ENCODE measurements at places on chromosomes 11 and 22.
A peak's percentile ranks its signal among the peaks of the same experiment; 100 is the strongest.

DNA sequence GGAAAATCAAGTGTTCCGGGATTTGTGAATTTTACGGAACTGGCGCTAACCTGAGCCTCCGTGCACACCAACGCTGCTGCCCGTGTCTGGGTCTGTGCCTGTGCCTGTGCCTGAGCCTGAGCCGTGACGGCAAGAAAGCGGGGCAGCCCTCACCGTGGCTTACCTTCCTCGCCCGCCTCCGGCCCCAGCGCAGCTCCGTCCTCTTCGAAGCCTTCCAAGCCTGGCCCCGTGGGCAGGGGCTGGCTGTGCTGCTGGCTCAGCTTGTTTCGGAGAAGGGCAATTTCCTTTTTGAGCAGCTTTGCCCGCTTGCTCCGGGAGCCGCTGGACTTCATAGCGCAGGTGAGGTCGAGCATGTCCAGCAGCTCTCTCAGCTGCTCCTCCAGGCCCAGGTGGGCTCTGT is 33.8 kb downstream of the BRD1 start:
- no peak for DNase-seq

- no peak for DNase-seq
Measured at GRCh38 chr11:111303461-111303860, 5.1 kb downstream of the POU2AF3 start.

DNA sequence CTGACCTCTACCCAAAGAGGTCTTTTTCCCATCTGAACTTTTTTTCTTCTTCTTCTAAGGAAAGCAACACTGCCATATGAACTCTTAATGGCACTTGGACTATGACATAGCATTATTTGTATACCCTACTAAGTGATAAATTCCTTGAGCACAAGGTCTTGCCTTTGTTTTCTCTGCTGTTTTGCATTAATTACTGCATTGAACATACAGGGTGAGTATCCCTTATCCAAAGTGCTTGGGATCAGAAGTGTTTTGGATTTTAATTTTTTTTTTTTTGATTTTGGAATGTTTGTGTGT is 48.8 kb downstream of the BID start:
- DNase-seq = no peak

- no peak for DNase-seq
Measured at GRCh38 chr11:10204021-10204420, 90.0 kb downstream of the SBF2 start.

DNA sequence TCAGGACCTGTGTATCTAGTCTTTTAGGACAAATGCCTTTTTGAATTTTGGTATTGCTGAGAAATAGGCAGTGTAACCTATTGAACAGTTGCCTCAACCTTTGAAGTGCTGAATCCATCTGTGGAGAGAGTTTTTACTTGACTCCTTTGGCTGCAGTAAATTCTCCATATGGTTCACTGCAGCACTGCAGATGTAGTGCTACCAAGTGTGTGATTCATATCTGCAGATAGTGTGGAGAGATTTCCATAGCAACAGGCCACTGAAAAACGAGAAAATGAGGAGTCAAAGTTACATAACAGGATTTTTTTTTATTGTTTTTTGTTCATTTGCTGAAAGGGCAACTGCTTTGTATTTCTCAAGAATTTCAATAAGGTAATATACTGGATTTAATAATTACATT is 356.1 kb downstream of the RAB38 start:
- DNase-seq = no peak

GRCh38 chr11:110857892-110858546 is 145.8 kb upstream of the ARHGAP20 start:
- no peak for DNase-seq

DNA sequence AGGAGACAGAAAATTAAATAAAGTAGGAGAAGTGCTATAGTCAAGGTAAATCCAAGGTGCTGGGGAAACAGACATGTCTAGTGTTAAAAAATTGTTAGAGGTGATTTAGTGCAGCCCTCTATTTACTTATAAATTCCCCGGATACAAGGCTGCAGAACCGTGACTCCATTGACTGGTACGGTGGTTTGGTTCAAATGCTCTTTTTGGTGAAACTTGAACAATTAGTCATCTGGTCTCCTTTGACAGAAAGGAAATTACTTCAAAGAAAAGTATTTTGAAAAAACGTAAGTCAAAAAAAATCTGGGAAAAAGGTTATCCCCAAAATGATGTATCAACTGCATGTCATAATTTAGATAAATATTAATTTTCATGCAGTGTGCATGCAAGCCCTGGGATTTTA is 399.2 kb downstream of the CNTN5 start:
- no peak for DNase-seq

- no peak for DNase-seq
Measured at GRCh38 chr11:108970221-108970991, 305.5 kb downstream of the DDX10 start.

DNA sequence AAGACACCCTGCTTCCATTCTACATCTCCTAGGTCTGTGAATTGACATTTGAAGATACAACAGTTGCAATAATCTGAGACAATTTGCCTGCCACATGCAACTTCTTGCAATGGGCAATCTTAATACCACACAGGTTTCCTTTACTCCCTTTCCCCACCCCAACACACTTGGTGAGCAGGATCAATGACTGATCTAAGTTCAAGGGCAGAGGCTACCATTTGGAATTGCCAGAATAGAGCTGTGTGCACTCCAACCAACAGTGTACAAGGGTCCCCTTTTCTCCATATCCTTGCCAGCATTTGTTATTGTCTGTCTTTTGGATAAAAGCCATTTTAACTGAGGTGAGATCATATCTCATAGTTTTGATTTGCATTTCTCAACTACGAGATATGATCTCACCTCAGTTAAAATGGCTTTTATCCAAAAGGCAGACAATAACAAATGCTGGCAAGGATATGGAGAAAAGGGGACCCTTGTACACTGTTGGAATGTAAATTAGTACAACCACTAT is 2.9 kb upstream of the NNMT start:
- DNase-seq = no peak

GRCh38 chr11:20360650-20361049 is 2.9 kb upstream of the HTATIP2 start:
- peak; percentile 52 for DNase-seq

DNA sequence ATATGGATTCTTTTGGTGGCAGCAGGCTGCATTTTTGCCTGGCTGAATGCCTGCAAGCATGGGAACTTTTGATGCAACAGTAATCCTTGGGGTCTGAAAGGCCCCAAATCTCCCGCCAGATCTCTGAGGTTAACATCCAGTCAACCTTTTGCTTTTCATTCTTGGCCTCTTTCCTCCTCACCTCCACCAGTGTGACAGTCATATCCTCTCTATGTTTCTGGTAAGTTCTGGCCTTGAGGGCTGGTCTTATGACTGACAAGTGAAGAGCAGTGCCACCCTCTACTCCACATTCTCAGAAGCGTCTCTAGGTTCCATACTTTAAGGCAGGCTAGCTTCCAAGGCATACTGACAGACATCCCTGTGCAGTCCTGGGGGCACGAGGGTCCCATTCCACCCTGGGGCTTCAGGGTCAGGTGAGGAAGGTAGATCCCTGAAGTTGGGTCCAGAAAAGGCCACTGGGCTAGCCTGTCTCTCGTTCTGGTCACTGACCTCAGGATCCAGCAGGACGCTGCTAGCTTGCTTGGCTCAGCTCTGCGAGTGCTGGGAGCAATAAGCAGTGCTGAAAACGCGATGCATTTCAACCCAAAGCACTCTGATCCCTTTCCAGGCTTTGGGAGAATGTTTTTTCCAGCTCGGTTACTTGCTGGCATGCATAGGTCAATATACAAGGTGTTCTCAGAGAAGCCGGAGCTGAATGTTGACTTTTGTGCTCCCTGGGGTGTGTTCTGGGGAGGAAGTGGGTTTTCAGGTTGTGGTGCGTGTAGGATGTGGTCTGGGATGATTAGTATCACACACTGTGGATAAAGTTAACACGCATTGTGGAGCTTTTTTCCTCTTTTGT is 75.2 kb downstream of the PTPRJ start:
- peak; percentile 72 for DNase-seq

DNA sequence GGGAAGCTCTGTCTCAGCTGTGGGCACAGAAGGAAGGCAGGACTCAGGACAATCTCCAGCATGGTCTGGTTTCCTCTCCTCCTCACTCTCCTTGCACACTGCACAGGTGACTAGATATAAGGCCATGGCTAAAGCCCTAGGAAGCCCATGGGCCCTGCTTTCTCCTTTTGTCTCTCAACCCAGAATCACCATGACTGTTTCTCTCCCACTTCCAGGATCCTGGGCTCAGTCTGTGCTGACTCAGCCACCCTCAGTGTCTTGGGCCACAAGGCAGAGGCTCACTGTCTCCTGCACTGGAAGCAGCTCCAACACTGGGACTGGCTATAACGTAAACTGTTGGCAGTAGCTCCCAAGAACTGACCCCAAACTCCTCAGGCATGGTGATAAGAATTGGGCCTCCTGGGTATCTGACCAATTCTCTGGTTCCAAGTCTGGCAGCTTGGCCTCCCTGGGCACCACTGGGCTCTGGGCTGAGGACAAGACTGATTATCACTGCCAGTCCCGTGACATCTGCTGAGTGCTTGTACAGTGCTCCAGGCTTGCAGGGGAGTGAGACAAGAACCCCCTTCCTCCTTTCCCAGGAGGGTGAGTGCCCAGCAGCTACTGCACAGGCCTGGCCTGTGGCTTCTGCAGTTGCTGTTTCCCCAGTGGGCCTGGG is 104.0 kb upstream of the TOP3B start:
- DNase-seq = no peak

DNA sequence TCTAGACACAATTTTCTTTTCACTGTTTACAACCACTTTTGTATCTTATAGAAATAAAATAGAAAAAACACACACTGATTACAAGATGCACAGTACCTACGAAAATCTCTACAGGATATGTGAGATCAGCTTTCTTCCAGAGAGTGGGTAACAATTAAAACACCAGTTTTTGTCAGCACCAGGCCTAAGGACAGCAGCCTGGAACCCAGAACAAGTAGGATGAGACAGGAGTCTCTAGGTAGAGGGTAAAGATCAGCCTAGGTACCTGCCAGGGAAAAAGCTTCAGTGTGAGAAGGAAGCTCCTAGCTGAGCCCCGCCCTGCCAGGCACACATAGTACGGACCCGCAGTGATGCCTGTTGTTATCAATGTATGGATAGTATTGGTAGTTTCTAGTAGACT is 61.9 kb downstream of the KIRREL3 start:
- DNase-seq = no peak

DNA sequence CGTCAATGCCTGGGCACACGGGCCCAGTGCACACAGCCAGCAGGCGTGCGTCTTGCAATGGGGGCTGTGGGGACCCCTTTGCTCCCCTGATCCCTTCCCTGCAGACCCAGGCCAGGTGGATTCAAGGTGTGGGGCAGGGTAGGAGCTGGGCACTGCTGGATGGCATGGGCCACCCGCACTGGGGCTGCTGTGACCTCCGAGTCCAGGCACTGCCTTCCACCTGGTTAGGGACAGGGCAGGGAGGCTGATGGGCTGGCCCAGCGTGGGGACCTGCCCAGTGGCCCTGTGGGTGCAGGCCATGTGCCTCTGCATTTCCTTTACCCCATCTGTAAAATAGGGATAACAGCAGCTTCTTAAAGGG is 22.9 kb downstream of the KCNQ1 start:
- no peak for DNase-seq

- no peak for DNase-seq
Measured at GRCh38 chr11:11347592-11347991, 5.5 kb downstream of the CSNK2A3 start.

DNA sequence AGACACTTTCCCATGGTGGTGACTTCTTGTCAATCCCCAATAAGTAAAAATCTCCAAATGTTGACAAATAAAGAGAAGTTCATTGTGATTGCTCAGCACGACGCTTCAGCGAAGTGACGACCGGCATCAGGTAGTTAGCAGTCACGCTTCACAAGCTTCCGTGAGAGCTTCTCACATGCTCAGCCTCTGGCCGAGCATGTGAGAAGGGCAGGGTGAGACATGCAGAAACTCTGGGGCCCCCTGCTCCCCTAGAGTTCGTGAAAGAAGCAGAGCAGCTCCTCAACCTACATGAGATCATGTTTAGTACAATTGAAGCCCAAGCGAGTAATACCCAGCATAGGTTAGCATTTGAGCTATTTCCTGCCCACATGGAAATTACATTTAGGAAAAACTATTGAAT is 4.4 kb upstream of the C11orf16 start:
- DNase-seq = no peak

GRCh38 chr22:38865201-38866023 is 6.6 kb downstream of the CBX6 start:
- no peak for DNase-seq

- no peak for DNase-seq
Measured at GRCh38 chr11:94504689-94505293, 7.5 kb upstream of the C11orf97 start.

GRCh38 chr11:75421902-75422247 is 11.1 kb downstream of the KLHL35 start:
- DNase-seq = no peak

DNA sequence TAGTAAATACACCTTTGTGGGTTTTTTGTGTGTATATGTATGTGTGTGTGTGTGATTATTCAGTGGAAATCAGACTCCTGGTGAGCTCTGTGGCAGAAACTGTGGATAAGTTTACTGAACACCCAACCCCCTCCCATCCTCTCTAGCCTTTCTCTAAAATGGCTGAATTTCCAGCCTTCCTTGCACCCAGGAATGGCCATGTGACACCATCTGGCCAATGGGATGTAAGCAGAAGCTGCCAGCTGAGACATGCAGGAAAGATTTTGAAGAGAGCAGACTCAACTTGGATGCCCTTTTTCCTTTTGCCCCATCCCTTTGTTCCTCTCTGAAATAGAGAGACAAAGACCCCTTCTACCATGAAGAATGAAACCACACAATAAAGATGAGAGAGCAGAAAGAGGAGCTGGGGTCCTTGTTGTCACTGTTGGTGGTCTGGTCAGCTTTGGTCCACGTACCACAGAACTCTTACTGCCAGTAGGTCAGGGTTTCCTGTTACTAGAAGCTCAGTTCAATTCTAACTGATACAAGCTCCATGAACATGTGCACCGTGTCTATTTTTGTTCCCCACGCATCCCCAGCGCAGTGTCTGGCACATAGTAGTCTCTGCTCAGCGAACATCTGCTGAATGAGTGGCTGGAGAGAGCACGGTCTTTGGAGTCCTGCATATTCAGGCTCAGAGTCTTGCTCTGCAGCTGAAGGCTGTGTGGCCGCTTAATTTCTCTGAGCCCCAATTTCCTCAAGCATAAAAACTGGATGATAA is 57.5 kb downstream of the SEZ6L start:
- DNase-seq = no peak
